ENCODE measurements at places on chromosomes 2 and 18. TPM values are rescaled to one million over a fixed set of nuclear protein-coding genes. Genes with fewer than 3 reads are reported as not detected.

DNA sequence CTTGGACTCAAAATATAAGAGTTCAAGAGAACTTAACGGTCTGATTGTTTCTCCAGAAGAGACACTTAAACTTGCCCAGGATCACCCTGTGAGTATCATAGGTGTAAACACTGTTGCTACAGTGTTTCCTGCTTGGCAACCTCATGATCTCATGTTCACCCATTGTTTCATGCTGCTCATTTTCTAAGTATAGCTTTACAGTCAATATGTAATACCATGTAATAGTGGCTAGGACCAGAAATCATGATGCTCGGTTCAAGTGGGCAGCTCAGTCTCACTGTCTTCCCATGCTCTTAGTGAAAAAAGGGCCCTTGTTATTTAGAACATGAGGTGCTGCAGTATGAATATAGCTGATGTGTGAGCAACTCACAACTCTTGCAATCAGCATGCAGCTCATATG lies 157.5 kb downstream of the CERS6 start:
- H3K27me3 ChIP-seq = no peaks in the 10 kb centered on the region
- no peak overlapping the region for H3K4me3 ChIP-seq
- no peak for DNase-seq
- no peaks in the 10 kb centered on the region for H3K36me3 ChIP-seq
- no peak overlapping the region for H3K27ac ChIP-seq

DNA sequence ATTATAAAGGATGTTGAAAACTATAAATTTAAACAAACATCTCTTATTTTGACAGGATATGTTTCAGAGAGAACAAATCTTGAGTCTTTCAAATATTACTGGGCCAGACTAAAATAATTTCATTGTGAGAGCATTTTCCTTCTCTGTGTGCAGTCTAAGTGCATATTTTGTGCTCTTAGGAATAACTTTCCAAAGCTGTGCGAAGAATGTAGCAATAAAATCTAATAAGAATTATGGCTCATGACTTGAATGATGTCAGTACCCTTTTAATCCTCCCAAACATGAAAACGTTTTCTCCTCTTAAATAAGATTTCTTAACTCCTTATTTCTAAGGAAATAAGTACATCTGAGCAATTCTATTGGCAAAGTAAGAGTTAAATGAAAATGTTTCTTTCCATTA lies 76.2 kb upstream of the EFEMP1 start:
- H3K36me3 ChIP-seq = no peaks in the 10 kb centered on the region
- no peak overlapping the region for H3K27ac ChIP-seq
- no peak for DNase-seq
- no peaks in the 10 kb centered on the region for H3K27me3 ChIP-seq
- no peaks in the 10 kb centered on the region for H3K4me1 ChIP-seq

GRCh38 chr2:85656468-85656867 lies 11.5 kb downstream of the SFTPB start:
- no peaks in the 10 kb centered on the region for H3K4me1 ChIP-seq
- no peaks in the 10 kb centered on the region for H3K36me3 ChIP-seq
- H3K27ac ChIP-seq = no peak overlapping the region
- no peak for DNase-seq

DNA sequence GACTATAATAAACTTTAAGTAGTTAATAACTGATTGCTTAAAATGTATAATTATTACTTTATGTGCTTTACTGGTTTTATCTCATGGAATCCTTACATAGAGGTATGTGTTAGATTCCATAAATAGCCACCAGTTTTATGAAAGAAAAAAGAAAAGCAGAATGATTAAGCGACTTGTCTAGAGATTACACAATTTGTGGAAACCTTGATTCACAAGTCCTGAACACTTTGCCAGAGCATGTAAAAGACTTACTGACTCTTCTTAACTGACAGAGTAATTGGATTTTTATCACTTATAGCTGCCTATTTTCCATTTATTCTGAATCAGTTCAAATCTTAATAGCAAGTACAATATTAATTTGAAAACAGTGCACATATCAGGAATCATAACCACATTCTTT lies 448.7 kb upstream of the NETO1 start:
- no peaks in the 10 kb centered on the region for H3K27me3 ChIP-seq
- H3K4me3 ChIP-seq = no peak overlapping the region
- H3K36me3 ChIP-seq = no peaks in the 10 kb centered on the region
- no peak for DNase-seq
- no peaks in the 10 kb centered on the region for H3K4me1 ChIP-seq
- no peak overlapping the region for H3K27ac ChIP-seq

LRP2 gene
- total RNA-seq = not detected

ASXL3 gene
- total RNA-seq = 1.7 TPM

IL1RN gene
- total RNA-seq = 6.0 TPM

Data from colonic mucosa (tissue), 4 donors.